ENCODE measurements at places on chromosomes 3 and 15.

DNA sequence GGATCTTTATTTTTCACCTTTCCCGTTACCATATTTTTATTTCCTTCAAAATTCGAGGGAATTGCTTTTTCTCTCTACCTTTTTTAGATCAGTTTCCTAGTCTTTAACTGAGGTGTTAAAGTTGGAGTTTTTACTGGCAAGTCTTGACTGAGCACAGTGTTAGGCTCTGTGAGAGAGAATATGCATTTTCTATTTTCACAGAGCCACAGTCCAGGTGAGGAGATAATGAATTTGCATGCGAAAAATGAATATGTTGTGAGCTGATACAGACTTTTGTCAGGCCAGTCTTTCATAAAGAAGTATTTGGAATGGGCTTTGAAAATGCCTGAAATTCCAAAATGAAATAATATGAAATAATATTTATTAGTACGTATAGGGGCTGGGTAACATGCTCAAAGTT is 31.9 kb downstream of the MME start:
- no peak for DNase-seq

- no peak for DNase-seq
Measured at GRCh38 chr3:45711931-45712330, 22.7 kb downstream of the SACM1L start.

GRCh38 chr15:76994971-76995945 is at the start of gene PSTPIP1:
Gene PSTPIP1 (plus strand): TSS chr15:76995126. CDS start chr15:76995574, 448 bp downstream.
- peak; percentile 68 for DNase-seq

DNA sequence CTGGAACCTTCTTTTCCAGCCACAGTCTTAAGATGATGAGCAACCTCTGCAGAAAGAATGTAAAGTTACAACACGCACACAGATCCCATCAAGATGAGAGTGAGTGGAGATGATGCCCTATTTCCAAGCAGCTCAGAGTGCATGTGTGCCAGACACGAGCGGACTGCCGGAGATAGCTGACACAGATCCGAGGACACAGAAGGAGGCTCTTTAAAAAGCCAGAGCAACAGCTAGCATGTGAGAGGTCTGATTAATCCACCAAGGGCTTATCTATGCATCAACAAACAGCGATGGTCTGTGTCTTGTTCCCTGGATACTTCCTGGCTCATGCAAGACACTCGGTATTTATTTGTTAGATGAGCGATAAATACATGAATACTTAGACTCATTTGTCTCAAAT is 128.6 kb upstream of the DLG1 start:
- DNase-seq: no peak

GRCh38 chr15:84987949-84988624 is 6.4 kb downstream of the PDE8A start:
- no peak for DNase-seq

- no peak for DNase-seq
Measured at GRCh38 chr15:70856884-70857561, 3.1 kb upstream of the LARP6 start.

- no peak for DNase-seq
Measured at GRCh38 chr3:31077826-31078225, 183.4 kb upstream of the GADL1 start.

GRCh38 chr3:106208967-106209366 is 340.2 kb upstream of the CBLB start:
- DNase-seq: no peak

- DNase-seq: no peak
Measured at GRCh38 chr15:101201411-101202174, 50.3 kb downstream of the CHSY1 start.

- DNase-seq: no peak
Measured at GRCh38 chr3:195711813-195712534, 8.8 kb upstream of the MUC20 start.

GRCh38 chr15:93202405-93202804 is 113.4 kb upstream of the RGMA start:
- DNase-seq: no peak

DNA sequence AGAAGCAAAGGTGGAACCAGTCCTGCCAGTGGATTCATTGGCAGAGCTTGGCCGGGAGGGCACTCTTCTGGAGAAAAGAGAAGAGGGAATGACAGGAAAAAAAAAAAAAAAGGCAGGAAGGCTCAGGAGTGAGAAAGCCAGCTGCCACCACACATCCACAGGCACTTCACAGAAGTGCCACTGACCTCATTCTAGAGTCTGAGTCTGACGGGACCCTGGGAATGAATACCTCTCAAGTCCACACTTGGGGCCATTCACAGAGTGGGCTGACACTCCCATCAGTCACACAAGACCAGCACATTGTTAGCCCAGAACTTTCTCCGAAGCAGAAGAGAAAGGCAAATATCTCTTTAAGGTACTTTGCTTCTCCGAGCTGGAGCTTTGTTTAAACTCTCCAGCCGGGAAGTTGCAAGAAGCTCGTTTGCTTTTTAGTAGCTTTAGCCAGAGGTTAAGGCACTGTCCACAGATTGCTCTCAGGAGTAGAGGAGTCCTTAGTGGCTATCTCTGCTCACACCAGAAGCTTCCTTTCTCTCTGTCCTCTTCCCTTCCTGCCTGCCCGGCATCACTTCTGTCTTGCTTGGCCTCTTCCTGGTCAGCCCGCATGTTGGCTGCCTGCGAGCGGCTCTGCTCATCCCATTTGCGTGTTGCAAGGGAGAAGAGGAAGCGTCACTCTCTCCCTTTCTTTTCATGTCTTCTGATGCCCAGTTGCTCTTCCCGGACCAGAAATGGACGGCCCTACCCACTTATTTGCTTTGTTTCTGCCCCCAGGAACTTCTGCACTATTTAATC is 53.8 kb downstream of the CMTM6 start:
- DNase-seq: no peak

All from stimulated activated CD4-positive, alpha-beta T cell treated with anti-CD3 and anti-CD28 coated beads, Interleukin-4, amount 100 ng/mL, for 1 hour (primary cell).